ENCODE measurements at places on chromosomes 7 and 10.

GRCh38 chr7:43385856-43386255 is 197.1 kb upstream of the STK17A start:
- DNase-seq = no peak

- no peak for DNase-seq
These were observed 6.0 kb downstream of the MYL7 start for GRCh38 chr7:44134943-44135628.

GRCh38 chr7:49802600-49802999 is 29.2 kb downstream of the VWC2 start:
- DNase-seq = no peak

DNA sequence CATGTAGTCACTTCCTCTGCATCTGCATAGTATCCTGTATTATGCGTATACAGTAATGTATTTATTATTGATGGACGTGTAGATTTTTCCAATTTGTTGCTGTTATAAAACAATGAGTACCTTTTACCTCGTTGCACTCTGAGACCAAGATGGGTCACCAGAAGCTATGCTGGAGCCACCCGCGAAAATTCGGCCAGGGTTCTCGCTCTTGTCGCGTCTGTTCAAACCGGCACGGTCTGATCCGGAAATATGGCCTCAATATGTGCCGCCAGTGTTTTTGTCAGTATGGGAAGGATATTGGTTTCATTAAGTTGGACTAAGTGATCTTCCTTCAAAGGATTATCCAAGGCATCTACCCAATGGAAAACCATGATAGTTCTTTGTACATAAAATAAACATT is 1.0 kb downstream of the PSMC2 start:
- DNase-seq = no peak

DNA sequence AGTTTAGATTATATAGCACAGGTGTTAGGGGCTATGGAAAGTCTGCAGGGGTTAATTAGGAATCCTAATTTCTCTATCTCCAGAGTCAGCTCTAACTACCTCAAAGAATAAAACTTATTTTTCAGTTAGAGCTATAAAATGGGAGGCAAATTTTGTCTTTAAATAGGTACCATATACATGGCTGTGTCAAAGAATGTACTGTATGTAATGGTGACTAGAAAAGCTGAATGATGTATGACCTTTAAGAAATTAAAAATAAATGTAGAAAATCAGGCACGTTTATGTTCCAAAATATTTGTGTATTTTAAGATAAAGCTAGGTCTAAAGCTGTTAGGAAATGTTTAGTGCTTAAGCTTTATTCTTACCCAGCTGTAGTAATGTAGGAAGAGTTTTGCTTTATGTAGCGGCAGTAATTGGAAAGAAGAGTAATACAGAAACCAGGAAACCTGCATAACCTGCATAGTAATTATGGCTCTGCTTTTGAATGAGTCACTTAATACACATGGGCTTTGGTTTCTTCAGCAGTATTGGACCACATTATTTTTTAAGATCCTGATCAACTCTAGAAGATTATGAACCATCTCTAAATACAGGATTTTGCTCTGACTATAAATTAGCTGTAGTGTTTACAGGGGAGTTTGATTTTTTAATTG is 85.0 kb downstream of the KMT2E start:
- DNase-seq = no peak

GRCh38 chr10:48306870-48307710 is 613 bp downstream of the MAPK8 start:
- no peak for DNase-seq

GRCh38 chr7:14747701-14748100 is 154.8 kb downstream of the DGKB start:
- DNase-seq = no peak

- DNase-seq = peak; percentile 61
These were observed 9.3 kb upstream of the TMEM270 start for GRCh38 chr7:73851410-73852338.

GRCh38 chr10:89633484-89633883 is 11.6 kb downstream of the PANK1 start:
- DNase-seq = no peak

GRCh38 chr7:158255156-158255555 is 332.5 kb downstream of the PTPRN2 start:
- no peak for DNase-seq

DNA sequence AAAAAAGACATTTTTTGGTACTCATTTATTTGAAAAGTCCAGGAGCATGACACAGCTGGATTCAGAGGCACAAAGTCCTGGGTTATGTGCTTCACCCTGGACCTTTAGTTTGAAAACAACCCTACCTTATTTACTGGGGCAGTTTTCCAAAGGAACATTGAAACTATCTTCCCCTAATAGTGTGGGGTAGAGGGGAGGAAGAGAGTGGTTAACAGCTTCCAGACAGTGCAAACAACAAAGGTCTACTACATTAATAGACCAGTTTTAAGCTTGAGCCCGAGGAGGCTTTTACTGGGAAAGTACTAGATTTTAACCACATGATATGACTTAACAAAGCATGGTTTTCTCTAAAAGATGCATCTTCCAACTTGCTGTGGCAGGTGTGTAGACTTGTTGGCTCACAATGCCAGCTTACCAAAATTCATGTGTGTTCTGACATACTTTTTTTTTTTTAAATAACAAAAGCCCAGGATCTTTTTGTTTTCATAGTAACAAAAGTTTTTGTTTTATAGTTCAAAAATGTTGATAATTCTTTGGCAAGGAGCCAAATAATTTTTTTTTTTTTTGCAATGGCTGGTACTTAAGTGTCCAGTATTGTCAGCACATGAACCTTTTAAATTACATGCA is 1.8 kb downstream of the GSTO1 start:
- DNase-seq = no peak

DNA sequence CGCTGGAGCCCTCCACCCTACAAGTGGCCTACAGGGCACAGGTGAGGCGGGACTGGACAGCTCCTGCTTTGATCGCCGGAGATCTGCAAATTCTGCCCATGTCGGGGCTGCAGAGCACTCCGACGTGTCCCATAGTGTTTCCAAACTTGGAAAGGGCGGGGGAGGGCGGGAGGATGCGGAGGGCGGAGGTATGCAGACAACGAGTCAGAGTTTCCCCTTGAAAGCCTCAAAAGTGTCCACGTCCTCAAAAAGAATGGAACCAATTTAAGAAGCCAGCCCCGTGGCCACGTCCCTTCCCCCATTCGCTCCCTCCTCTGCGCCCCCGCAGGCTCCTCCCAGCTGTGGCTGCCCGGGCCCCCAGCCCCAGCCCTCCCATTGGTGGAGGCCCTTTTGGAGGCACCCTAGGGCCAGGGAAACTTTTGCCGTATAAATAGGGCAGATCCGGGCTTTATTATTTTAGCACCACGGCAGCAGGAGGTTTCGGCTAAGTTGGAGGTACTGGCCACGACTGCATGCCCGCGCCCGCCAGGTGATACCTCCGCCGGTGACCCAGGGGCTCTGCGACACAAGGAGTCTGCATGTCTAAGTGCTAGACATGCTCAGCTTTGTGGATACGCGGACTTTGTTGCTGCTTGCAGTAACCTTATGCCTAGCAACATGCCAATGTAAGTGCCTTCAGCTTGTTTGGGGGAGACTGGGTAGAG is at the start of gene COL1A2:
TSS of gene COL1A2 (plus strand) at position 459 of the 704 bp plus-strand sequence. CDS start at position 596, 137 bp downstream.
- DNase-seq = no peak

DNA sequence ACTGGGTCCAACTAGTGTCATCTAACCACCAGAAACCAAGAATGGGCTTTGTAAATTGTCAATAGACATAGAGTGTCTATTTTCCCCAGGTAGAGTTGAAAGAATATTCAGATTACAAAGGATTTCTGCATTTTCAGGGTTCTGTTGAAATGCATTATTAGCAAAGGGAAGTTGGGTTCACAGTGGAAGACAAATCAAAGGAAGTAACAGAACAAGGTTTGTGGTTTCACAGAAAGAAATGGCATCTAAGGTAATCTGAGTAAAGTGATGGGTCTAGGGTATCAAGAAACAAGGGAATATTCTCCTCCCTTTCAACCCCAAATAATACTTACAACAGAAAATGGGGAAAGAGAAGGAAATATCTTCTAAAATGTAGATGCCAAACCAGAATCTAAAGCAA is 25.8 kb downstream of the CEP41 start:
- no peak for DNase-seq

GRCh38 chr7:49631960-49632359 is 141.5 kb upstream of the VWC2 start:
- DNase-seq = no peak

GRCh38 chr10:100628061-100628460 is 92.3 kb downstream of the HIF1AN start:
- no peak for DNase-seq

- no peak for DNase-seq
These were observed 120.3 kb downstream of the FOXP2 start for GRCh38 chr7:114534953-114535352.

DNA sequence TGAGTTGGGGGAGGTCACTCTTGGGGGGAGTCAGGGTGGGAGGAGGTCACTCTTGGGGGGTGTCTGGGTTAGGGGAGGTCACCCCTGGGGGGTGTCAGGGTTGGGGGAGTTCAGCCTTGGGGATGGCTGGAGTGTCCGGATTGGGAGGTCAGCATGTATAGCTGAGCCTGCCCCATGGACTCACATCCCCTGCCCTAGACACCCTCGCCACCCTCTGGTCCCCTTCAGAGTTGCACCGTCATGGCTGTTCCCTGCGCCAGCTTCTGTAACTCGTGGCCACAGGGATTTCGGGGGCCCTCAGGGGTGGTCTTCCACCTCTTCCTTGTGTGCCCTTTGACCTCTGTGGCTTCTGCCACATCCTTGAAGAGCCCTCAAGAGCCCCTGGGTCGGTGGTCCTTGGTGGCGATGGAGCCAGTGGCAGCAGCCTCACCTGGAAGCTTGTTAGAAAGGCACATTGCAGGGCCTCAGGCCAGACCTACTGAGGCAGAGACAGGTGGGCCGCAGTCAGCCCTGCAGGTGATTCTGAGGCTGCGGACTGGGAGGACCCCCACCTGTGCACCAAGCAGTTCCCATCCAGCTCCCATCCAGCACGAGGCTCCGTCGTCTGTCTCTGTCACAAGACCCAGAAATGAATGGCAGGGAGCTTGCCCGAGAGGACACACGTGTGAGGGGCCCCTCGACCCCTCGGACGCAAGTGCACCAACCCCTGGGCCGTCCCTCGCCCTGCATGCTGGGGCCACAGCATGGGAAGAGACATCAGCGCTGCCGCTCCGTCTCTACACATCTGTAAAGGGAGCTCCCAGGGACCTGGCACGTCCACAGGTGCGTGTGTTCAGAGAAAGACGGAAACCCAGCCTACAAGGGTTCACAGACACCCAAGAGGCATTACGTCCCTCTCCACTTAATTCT is 44.7 kb upstream of the SUN1 start:
- no peak for DNase-seq

DNA sequence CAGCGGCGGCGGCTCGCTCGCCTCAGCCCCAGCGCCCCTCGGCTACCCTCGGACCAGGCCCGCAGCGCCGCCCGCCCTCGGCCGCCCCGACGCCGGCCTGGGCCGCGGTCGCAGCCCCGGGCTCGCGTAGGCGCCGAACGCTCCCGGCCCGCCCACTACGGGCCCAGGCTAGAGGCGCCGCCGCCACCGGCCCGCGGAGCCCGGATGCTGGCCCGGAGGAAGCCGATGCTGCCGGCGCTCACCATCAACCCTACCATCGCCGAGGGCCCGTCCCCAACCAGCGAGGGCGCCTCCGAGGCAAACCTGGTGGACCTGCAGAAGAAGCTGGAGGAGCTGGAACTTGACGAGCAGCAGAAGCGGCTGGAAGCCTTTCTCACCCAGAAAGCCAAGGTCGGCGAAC is 18.2 kb upstream of the TSPAN33 start:
- no peak for DNase-seq

- DNase-seq = no peak
These were observed 120.7 kb downstream of the TES start for GRCh38 chr7:116331020-116331419.

DNA sequence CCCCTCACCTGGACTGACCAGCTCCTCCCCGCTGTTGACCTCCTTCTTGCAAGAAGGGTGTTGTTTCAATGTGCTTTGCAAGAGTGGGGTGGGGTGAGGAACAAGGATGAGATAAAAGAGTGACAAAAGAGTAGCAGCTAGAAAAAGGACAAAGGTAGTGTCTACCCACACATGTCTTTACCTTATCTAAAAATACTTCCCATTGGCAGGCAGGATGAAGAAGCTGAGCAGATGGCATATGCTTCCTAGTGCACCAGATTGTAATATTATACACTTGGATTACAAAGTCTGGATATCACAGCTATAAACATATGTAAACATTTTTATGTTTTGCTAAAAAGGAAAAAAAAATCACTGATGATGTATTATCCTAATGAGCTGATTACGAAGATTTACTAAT is 34.5 kb downstream of the CHN2 start:
- no peak for DNase-seq

- DNase-seq = peak; percentile 59
These were observed 566 bp downstream of the ASNS start for GRCh38 chr7:97871659-97872024.

All from DMS79 treated with DMSO at 0.1 percent for 48 hours (cell line).